ENCODE measurements at places on chromosomes 13 and 19.
A peak's percentile ranks its signal among the peaks of the same experiment; 100 is the strongest.

- no peak for DNase-seq
Measured at GRCh38 chr13:39407786-39408185, 195.2 kb downstream of the LHFPL6 start.

DNA sequence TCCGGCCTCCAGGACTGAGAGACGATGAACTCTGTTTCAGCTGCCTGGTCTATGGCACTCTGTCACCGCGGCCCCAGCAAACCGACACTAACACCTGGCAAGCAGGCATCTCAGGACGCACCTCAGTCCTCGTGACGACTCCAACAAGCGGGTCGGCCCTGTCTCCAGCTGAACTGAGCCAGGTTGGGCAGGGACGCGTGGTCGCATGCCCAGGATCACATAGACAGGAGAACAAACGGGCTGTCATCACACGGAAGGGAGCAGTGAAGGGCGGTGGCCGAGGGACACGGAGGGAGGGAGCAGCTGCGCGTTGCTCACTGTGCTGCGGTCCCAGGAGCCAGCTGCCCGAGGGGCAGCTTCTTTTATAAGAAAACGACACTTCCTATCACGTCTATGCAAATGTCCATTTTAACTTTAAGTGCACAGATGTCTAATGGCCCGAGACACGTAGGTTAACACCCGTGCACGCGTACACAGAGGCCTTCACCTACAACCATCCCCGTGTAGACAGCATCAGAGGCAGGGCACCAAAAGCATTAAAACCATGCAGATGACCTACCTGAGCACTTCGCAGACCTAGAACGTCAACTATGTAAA is 8.9 kb downstream of the SGTA start:
- no peak for DNase-seq

DNA sequence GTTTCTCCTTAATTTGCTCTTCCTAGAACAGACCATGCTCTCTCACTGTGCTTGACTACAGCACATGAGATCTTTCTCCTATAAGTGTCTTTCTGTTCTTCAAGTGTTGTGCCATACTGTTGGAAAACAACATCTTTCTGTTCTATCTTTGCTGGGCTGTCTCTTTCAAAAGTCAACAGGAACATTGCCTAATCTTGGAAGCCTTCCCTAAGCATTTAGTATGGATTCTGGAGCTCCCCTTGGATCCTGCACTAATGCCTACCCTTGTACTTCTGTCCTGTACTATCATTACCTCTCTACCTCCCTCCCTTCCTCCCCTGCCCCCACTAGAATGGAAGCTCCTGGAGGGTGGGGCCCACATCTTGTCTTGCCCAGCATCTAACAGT is 26.8 kb downstream of the STARD13 start:
- no peak for DNase-seq

DNA sequence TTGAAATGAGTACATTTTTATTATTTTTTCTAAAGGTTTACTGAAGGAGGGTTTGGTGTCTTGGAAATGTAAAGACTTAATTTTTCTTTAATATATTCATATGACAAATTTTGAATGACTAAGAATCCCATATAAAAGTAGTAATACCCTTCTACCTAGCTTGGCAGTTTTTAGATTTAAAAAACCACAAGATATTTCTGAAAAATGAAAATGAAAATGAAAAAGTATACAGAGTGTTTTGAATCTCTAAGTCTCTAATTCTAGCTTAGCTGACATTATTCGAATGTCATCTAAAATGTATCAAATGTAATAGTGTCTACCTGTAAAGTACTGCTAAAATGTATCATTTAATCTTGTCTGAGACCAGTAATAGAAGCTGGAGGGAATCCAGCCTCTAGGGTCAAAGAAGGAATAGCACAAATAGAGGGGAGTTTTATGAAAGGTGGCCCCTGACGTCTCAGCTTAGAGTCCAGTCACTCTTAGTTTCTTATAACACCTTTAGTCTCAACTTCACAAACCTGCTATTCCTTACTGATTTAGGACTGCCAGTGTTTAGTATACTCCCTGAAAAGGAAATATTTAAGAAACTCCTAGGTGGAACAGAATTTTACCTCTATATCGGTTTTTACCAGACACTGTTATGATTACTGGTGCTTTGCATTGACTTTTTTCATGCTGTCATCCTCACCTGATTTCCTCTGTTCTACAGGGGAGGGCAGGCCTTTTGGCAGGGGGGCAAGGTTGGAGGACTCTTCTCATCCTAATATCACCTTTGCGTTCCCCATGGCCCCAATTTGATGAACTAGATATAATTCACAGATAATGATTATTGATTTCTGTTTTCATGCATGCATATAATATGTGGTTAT is 16.2 kb upstream of the MIR17HG start:
- DNase-seq: no peak

GRCh38 chr13:65343898-65344663 is 1886.1 kb downstream of the PCDH9 start:
- no peak for DNase-seq

DNA sequence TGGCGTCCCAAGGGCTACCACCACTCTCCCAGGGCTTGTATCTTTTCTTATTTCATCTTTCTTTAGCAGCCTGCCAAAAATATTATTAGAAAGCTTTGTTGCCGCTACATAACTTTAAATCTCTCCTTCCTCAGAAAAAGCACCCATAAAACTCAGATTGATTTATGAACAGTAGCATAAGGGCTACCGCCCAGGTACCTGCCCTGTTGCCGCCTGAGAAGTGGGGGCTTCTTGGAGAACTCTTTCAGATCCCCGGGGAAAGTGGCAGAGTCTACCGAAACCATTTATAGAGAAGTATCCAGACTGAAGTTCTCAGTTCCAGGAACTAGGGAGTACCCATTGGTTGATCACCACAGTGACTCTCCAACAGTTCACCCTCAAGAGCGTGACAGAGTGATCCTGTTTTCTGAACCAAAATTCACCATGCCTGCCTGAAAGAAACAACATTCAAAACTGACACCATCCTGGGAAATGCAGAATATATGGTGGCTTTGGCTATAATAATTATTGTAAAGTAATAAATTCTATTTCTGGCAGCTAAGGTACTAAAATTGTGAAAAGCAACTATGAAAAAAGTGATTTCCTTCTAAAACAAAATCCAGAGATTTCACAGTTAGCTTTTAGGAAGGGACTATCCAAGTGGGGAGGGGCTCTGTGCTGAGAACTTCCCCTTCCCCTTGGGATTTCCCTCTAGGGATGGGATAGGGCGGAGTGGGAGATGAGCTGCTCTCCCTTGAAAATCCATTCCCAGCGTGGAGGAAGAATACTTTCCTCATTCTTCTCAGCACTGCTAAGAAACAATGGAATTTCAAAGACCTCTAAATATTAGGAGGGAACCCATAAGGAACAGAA is 877 bp upstream of the N4BP2L1 start:
- no peak for DNase-seq

- DNase-seq: peak; percentile 55
Measured at GRCh38 chr19:8208922-8209461, at the start of gene CERS4. Gene CERS4 (plus strand): TSS chr19:8209370. CDS start chr19:8251077, 41,707 bp downstream.

DNA sequence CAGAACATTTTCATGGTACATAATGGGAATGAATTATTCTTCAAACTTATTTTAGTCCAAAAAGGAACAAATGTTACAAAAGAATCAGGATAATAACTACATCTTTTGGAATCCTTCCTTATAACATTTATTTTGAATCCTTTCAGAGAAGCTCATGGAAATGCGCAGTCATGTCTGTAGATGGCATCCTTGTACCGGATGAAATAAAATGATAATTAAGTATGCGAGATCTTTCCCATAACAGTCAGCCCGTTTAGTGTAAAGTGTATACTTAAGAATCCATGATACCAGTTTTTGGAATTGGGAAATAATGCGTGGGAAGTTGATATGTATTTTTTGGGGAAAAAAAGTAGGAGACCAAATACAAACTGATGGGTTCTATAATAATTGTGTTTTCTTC is 418.8 kb downstream of the GPC5 start:
- no peak for DNase-seq

GRCh38 chr13:78198419-78198818 is 279.8 kb upstream of the EDNRB start:
- DNase-seq: no peak

DNA sequence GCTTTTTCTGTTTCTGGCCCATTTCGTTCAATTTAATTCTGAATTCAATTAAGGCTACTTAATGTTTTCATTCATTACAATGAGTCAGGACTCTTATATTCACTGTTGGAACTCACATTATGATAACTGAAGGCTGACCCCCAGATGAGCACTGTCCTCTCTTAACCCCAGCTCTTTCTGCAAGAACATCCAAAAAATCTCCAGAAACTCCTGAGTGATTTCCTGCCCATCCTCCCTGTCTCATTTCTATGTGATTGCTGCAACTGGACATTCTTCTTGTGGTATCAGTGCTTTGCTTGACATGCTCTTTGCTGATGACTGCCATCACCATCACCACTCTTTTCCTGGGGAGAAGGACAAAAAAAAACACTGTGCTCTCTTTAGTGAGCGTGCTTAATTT is 240.3 kb downstream of the SPRY2 start:
- DNase-seq: no peak

GRCh38 chr19:45607071-45608029 is 5.3 kb upstream of the GPR4 start:
- DNase-seq: no peak

All from NCI-H1930 (cell line).